ENCODE measurements at places on chromosomes 2 and 18.

DNA sequence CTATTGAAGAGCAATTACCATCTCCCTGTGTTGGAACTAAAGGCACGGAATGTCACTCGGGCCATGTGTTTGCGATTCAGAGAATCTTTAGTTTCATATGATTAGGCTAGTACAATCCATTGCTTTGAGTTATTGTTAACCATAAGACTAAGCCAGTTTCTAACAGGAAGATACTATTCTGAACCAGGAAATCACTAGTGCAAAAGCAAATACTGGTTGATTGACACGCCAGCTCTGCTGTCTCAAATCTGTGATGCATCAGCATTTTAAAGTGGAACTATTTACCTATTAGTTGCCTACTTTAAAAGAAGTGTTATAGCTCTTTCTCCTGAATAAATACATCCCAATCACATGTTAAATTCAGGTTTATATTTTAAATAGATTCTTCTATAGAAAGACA, 61.9 kb downstream of the AFTPH start:
- no peak for DNase-seq

DNA sequence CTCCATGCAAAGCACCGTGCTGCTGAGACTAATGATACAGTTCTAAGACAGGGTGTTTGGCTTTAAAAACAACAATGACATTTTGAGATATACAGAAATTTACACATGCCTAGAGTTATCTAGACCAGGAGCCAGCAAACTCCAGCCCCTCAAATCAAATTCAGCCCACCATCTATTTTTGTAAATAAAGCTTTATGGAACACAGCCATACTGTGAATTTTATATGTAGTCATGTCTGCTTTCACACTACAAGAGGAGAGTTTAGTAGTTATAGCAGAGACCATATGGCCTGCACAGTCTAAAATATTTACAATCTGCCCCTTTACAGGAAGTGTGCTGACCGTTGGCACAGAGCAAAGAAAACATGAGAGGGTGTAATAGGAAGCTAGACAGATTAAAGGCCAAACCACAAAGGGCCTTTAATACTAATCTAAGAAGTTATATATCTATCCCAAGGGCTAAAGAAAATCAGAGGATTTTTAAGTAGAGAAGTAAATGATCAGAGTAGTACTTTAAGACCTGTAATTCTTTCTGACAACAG, 39.4 kb downstream of the NBAS start:
- no peak for DNase-seq

DNA sequence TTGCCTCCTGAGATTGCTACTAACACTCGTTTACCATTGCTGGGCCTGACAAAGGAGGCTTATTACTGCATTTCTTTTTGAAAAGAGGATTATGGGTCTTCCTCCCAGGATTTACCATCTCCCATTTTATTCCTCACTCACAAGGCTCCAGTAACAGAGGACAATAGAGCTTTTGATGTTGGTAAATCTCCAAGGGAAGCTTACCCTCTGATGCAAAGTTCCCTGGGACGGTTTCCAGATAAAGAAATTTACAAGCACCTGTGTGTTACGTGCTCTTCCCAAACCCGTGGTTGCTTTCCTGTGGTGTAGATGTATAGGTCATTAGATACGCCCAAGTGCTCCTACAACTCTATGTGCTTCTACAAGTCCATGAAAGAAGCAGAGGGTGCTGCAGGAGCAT, 17.1 kb downstream of the VSNL1 start:
- DNase-seq: no peak

DNA sequence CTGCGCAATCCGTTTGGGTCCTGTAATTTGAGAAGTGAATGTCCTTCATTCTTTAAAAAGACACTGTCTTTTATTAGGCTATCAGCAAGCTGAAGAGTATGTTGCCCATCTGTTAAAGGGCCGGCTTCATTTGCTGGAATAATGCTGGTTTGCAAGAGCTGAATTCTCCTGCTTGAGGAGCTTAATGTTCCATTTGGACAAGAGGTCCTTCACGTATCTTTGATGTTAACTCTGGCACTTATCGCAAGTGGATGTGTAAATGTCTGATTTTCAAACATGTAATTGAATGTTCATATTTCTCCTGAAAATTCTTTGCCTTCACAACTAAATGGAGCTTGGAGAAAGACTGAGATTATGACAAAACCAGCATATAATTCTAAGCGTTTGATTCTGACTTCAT, 280.8 kb upstream of the NRP2 start:
- no peak for DNase-seq

DNA sequence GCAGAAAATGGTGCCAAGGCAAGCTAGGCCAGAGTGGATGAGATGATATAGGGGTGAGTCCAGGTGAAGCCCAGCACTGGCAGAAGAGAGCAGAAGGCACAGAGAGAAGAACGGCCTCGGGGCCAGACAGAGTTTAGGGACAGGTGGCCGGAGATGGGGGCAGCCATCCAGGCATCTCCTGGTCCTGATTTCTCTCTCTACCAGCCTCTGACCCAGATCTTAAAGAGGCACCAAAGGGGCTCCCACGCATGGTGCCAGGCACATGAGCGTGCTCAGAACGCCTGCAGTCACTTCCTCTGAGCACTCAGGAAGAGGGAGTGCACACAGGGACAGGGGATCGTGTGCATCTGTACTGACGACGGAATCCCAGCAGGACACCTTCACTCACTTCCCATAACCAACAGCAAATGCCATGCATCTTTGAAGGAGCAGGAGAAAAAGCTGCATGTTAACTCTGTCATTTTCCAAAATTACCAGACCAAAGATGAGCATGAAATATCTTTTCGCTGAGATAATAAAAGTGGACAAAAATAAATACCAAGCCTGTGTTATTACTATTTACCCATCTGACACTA, 427.8 kb upstream of the MYT1L start:
- DNase-seq: no peak

DNA sequence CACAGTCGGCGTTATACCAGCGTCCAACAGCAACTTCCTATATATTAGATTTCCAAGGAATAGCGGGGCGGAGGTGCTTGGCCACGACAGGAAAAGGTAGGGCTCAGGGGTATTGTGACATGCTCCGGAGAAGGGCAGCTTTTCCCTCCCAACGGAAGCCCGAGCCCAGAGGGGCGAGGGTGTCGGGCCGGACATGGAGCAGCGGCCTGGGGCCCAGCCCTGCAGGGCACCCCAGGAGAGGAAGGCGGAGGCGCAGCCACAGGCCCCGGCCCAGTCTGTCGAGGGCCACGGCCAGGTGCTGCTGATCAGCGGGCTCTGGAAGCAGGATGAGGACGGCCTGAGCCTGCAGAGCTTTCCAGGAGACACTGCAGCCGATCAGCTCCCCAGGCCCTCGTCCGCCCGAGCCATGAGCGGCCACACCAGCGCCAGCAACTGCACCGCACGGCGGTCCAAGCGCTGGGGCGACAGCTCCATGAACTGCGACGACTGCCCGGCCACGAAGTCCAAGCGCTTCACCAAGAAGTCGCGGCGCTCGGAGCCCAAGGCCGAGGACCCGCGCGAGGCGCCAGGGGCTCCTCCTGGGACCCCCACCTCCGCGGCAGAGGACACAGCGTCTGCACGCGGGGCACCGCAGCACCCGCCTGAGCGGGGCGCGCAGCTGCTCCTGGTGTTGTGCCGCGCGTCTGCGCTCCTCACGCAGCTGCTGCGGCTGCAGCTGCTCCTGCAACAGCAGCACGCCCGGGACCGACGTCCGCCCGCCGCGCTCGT, 5.6 kb upstream of the SPATA3 start:
- DNase-seq: no peak

DNA sequence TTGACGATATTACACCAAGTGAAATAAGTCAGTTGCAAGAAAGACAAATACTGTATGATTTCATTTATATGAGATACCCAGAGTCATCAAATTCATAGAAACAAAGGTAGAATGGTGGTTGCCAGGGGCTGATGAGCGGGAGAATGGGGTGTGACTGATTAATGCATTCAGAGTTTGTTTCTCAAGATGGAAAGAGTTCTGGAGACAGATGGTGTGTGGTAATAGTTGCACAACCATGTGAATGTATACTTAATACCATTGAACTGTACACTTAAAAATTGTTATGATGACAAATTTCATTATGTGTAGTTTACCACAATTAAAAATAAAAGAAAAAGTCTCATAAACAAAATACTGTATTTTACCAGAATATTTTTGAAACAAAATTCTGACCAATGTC, 117.3 kb downstream of the PIGN start:
- DNase-seq: no peak

- DNase-seq: no peak
These were observed 7.7 kb upstream of the OXER1 start for GRCh38 chr2:42771546-42772153.

GRCh38 chr2:217223222-217223930, 363.5 kb upstream of the TNP1 start:
- no peak for DNase-seq

DNA sequence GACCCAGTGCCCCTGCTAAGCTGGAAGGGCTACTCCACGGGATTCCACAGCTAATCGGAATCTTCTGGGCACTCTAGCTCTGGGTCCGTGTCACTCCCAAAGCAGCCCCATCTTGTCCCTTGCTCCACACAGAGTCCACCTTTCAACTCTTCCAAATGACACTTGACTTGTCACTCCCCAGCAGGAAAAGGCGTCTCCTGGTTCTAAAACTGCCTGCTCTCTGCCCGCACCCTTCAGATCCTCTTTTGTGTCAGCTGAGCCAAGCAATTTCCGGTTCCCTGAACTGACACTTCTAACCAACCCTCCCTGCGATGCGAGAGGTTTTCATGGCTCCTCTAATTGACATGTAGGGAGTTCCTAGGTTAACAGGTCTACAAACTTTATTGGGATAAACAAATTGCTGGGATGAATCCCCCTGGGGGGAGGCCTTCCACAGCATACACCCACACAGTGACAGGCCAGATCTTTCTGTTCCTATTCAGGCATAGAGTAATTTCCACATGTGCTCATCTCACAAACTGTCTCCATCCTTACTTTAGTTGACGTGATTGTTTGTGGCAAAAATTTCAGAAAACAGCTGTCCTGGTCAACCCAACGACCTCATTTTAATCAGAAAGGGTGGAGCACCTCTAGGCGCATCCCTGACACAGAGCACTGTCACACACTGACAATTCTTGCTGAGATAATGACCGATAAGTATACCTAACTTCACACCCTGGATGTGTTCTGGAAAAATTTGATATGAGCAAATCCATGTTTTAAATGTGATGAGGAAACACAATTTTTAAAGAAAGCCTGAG, 104.9 kb downstream of the RBMS1 start:
- no peak for DNase-seq

DNA sequence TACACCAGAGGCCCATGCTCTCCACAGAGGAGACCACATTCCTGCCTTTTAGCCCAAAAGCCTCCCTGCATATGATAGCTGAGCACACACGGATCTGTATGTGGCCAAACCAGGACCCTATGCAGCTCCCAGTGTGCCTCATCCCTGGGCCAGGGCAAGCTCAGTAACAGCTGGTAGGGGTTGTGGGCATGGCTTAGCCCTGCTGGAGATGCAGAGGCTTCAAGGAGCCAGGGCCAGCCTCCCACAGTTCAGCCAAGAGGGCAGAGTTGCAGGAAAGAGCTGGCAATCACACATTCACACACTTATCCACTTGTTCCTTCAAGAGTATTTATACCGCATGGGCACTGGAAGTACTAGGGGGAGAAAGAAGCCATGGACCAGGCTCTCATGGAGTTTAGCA, 1.6 kb upstream of the LIMS2 start:
- DNase-seq: no peak

DNA sequence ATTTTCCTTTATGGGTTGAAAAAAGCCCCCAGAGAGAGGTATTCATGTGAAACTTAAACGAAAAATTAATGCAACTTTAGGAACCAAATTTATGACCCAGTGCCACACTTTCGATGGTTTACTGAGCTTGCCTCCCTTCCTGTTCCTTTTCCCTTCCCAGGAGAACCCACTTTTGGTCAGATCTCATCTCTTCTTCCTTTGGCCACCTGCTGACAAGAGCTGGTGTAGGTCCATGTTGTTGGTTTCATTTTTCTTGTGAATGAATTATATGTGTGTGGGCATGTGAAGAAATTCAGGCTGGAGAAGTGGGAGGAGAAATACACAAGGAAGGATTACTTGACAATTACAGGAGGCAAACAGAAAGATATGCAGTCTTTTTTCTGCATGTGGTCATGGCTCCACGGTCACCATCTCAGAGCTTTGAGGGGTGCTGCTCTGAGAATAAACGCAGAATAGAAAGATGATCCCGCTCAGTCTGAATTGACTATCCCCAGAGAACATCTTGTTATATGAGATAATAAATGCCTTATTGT, 111.3 kb upstream of the TCF4 start:
- no peak for DNase-seq

- DNase-seq: no peak
These were observed 23.7 kb downstream of the PLEK start for GRCh38 chr2:68388772-68389171.

DNA sequence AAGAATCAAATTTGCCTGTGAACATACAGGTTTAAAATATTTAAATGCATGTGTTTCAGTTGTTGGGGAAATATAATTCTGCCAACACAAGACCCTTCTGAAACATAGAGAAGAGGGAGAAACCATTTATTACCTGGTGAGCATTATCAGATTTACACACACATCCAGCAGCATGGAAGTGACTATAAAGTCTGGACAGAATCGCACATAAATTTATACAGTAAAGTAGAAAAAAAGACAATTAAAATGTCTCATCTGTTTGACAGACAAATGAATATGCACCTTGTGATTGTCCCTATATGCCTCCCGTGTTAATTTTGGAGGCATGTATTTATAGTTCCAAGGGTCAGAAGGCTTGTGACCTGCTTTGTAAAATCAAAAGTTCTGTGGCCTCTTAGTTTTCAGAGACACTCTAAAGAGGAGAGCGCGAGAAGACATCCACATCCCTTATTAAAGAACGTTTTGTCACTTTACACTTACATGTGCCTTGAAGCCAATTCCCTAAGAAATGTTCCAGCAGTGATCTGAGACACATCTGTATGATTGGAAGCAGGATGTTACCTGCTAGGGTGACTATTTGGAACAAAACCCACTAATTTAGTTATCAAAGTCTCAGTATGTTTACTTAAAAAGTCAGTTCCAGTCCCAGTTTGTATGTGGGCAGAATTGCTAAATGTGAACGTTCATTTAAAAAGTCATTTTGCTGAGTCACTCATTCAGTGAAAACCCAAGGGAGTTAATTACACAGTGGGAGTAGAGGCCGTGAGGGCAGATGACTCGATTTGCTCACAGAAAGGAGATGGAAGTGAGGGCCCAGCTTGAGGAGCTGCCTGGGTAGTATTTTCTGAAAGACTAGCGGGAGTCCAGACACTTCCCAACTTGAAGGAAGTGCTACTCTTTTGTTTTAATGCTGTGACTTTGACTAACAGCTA, 527.6 kb upstream of the MEX3C start:
- DNase-seq: no peak

GRCh38 chr2:233359823-233360222, 5.5 kb downstream of the DGKD start:
- no peak for DNase-seq

GRCh38 chr2:48713647-48714046, 41.9 kb downstream of the LHCGR start:
- no peak for DNase-seq

GRCh38 chr2:67917332-67918054, 145.3 kb downstream of the C1D start:
- DNase-seq: no peak

- no peak for DNase-seq
These were observed 1640.1 kb upstream of the CELF4 start for GRCh38 chr18:39205565-39206195.
